Anterior cingulate cortex (tissue), 58 donors: ENCODE measurements at places on chromosomes 4 and X.

GRCh38 chr4:6732441-6733357, 16.7 kb downstream of the BLOC1S4 start:
- peak; percentile 78 for DNase-seq

DNA sequence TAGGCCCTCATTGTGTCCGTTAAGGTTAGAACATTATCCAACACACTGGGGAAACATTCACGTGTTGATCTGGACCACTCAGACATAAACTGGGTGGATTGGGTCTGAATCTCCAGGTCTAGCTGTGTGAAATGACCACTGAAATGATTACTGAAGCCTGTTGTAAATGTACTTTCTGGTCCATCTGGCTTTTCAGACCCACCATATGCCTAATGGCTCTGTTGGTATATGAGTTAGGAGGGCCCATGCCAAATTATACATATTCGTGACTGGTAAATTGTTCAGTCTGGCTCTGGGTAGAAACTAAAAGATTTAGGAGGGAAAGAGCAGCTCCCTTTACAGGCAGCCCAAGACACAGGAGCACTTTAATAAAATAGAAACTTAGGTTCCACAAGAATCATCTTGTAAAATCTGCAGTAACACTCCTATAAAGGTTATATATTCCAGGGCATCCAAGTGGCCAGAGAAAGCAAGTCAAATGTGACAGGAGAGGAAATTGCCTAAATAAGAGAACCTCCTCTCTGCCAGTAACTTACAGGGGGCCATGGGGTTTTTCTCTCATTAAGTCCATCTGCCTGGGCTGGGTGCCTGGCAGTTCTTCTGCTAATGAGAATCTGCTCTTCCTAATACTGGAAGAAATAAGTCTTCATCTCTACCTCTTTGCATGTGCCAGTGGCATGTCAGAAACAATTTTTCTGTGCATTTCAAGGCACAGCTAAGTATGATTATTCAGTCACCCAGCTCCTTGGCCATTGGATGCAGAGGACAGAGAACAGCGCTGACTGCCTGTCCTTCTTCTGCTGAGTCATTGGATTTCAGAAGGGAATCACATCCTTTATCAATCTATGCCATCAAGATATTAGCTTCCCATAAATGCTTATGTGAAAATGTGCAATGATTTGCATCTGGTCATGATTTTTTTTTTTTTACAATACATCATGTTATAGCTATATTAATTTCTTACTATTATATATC, 112.6 kb downstream of the GLRA2 start:
- DNase-seq: no peak

DNA sequence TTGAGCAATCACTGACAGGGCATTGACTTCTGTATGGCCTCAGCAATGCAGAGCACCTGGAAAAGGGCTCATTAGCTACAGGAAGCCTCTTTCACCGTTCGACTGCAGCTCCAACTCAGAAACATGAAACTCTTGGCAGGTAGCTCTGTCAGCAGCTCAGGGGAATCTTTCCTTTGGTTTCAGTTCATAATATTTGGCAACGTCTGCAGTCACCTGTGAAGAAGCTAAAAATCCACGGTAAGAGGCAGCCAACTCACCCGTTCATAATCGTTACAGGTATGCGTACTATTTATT, 354.9 kb downstream of the CAMK2D start:
- no peak for DNase-seq

DNA sequence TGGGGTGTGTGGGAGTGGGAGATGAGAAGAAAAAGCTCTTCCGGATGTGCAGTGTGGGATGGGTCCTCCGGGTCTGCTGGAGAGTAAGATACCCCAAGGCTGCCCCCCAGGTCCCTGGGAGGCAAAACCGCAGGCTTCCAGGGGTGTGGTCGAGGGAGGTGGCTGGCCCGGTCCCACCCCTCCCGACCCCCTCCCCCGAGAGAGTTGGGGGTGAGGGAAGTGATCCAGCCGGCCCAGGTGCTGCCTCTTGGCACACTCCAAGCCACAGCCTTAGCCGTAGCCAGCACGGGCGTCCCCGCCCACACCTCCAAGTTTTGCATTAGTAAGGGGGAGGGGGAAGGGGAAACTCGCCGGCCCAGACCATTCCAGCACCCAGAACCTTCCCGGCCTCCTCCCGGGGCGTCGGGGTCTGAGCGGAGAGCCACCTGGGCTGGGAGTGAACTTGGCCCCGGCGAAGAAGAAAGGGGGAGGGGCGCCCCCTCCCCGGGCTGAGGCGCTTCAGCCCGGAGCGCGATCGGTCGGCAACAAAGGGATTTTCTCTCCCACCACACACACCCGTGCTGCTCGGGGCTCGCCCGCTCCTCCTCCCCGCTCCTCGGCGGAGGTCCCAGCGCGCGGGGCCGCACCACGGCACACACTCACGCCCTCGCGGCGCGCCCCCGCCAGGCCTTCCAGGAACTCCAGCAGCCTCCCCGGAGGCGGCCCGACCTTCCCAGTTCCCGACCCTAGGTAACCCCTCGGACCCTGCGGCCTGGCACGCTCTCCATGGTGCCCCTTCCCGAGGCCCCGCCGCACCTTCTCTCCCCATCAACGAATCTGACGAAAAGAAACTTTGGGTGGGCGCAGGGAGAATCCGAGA, 14.4 kb downstream of the BCOR start:
- DNase-seq: no peak

DNA sequence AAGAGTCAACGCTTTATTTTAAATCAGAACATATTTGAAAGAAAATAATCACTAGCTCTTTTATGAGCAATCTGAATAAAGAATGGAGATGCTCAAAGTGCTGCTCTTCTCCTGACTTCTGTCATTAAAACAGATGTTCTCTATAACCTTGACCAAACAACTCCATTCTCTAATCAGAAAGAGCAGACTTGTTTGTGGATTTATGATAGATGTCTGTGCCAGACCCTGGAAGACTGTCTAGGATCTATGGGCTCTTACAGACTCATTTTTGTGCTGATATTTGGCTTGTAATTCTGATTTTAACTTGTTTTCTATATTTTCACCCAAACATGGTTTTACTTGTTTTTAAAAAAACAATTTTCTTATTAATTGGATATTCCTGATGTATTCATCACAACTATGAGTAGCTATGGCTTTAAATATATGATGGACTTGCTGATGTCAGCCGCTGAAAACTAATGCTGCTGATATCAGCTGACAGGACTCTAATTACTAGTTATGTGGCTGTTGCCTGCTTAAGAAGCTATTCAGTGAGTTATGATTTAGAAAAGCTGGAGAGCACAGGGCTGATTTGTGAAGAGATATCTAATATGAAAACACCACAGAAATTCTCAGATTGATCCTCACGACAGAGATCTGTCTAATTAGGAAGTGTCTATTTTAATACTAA, 31.6 kb upstream of the MAML3 start:
- no peak for DNase-seq

DNA sequence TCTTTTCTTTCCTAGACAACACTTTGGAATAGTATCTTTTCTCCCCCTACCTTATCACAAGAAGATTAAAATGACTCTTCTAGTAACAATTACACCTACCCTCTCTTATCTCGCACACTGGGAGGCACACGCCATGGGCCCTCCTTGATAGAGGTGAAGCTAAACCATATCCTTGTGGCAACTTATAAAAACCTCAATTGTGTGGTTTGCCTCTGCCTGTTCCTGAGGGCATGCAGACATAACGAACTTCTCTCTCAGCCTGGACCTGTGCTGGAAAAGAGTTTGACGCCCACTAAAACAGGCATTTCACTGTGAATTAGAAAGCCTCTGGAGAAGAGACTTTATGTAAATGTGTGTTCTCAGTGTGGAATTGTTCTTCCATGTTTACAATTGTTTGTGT, 141.2 kb downstream of the NDST3 start:
- DNase-seq: no peak
